ENCODE measurements at places on chromosomes 11 and 22. TPM values are rescaled to one million over a fixed set of nuclear protein-coding genes. Genes with fewer than 3 reads are reported as not detected.

Gene MYBPC3
- total RNA-seq, result not detected

Gene SLC22A8
- not detected for total RNA-seq

Gene DRD2
- total RNA-seq, result not detected

Gene MS4A12
- total RNA-seq, result not detected

Gene OR4A16
- total RNA-seq, result not detected

Gene TMEM126A
- 11.0 TPM for total RNA-seq

DNA sequence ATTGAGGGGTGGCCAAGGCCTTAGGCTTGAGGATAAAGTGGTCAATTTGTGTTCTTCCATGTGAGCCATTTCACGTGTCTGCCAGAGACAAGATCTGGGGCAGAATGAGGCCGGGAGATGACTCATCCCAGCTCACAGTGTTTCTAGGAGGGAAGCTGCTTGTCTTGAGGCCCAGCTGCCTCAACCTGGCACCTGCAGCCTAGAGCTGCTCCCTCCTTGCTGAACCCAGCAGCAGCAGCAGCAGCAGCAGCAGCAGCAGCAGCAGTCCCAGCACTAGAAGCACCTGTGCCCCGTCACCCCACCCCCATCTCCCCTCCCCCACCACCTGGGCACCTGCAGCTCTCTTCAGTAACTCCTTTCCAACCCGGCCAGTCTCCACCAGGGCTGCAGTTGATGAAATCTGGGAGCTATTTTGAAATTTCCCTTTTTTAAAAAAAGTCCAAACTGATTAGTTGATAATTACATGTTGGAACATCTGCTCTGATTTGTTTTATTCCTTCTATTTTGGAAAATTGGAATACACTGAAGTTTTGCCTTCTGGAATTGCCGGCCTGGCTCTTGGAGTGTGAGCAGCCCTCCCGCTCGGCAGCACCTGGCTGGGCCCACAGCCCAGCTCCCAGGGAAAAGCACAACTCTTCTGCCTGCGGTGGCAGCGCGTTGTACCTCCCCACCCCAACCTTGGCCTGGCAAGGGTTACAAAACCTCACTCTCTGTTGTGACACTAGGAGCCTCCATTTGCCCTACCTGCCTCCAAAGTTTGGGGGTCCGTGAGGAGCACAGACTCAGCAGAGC lies 143.5 kb downstream of the NXPE2 start:
- no peak for DNase-seq

Measured in thoracic aorta (tissue), 2 donors.